Vagina (tissue), 2 donors: ENCODE measurements at places on chromosomes 13 and 19.

- DNase-seq: no peak
Measured at GRCh38 chr13:60260440-60260839, 96.7 kb upstream of the DIAPH3 start.

DNA sequence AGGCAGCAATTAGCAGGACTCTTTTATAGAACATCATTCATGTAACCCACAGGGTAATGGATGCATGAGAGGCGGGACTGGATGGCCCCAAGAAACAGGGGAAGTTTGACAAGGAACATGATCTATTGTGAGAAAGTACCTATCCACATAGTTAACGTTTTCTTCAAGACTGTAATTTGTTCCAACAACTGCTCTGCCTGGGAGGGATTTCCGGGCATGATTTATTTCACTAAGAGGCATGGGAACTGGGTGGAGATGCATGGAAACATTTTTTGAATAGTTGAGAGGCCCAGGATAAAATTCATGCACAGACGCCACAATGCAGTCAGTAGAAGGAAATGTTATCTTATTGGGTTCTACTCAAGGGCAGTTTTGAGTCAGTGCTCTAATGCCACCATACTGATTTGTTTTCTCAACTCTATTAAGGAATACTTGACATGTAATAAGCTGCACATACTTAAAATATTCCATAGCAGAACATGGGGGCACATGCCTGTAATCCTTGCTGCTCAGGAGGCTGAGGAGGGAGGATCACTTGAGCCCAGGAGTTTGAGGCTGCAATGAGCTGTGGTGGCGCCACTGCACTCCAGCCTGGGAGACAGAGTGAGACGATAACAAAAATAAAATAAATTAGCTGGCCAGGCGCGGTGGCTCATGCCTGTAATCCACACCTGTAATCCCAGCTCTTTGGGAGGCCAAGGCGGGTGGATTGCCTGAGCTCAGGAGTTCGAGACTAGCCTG, 9.9 kb upstream of the ATG4D start:
- DNase-seq: no peak

DNA sequence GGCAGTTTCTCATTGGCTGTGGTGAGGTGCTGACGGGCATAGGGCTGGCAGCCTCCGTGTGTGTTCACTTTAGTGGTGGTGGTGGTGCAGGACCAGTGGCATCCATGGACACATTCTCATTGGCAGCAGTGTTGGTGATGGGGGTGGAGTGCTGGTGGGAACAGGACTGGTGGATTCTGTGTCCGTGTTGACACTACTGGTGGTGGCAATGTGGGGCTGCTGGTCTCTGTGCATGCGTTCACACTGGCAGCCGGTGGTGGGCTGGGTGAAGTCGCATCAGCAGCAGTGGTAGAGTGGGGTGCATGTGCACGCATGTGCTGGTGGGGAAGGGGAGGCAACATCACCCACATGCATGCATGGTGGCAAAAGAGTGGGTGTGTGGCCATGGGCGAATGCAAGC, 1471.4 kb upstream of the PCDH20 start:
- DNase-seq: no peak

DNA sequence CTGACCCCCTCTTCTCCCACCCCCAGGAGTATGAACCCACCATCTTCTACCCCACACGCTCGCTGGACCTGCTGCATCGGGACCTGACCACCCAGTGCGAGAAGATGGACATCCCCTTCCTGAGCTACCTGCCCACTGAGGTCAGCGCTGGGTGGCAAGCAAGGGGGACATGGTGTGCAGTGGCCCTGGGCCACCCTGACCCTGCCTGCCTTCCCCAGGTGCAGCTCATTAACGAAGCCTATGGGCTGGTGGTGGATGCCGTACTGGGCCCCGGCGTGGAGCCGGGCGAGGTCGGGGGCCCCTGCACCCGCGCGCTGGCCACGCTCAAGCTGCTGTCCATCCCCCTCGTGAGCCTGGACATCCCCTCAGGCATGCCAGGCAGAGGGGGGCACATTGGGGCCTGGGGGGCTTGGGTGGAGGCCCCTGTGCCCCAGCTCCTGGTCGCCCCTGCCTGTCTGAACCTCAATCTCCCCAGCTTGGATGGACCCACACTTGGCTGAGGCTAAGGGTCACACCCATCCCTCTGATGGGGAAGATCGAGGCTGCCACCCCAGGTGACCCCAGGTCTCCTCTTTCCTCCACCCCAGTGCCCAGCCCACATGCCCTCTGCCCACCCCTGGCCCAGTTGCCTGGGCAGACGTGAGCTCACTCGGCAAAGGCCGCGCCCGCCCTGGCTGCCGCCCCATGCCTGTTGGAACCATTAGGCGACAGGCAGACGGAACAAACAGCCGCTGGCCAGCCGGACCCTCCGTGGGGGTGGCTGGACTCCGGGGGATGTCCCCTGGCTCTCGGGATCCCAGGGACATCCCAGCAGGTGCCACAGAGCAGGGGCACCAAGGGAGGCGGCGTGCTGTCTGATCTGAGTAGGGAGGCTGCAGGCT, 2.5 kb upstream of the CILP2 start:
- DNase-seq: no peak

- DNase-seq: no peak
Measured at GRCh38 chr13:52695856-52696255, 43.2 kb downstream of the SUGT1 start.

DNA sequence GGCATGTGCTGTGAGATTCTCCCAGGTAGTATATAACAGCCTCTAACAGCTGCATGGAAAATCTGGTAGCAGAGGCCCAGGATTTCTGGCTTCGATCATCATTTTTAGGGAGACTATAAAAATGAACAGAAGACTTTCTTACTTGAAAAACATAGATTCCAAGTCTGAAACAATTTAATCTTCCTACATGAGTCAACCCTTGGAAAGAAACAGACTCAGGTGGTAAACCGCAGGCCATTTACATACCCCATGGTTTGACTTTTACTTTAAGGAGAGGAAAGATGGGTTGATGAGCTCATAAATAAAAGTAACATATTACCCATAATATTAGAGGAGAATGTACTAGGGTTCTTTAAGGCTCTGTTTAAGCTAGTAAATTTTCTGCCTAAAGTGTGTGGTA, 121.6 kb downstream of the CYSLTR2 start:
- no peak for DNase-seq

GRCh38 chr13:45229172-45229571, 28.3 kb upstream of the KCTD4 start:
- no peak for DNase-seq

DNA sequence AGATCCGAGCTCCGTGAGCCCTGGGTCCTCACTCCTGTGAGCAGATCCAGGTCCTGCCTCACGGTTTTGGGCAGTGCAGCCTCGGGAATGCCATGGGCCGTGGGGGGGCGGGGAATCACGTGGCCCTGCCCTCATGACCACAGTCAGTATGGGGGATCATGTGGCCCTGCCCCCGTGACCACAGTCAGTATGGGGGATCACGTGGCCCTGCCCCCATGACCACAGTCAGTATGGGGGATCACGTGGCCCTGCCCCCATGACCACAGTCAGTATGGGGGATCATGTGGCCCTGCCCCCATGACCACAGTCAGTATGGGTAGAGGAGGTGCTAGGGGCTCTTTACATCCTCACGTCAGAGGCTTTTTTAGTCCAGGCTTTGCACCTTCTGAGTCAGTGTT, 64.3 kb upstream of the F7 start:
- no peak for DNase-seq

DNA sequence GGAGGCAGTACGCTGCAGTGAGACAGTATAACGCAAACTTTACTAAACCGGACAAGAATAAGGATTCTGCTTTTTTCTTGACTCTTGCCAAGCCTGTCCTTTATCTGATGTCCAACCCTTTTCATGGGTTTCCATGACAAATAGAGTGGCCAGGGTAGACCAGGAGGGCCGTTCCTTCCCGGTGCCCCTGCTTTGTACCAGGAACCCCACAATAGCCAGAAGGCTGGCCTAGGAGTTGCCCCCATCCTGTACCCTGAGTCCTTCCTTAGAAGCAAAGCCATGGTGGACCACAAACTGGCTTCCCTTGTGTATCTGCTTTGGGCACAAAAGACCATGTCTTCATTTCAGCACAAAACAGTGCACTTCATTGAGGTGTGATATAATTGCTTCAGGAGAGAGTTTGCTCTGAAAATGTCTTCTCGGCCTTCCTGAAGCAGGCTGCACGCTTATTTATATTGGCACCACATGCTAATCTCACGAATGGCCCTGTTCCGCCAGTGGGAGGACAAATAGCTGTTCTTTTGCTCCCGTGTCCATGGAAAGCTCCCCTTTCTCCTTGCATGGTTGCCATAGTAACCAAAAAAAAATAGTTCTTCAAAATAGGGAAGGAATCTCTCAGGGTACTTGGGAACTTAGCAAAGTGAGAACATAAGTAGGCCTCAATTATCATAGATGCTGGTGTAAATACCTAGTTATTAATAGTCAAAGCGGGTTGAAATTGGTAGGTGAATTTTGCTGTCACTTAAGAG, 222.1 kb downstream of the ZIC5 start:
- no peak for DNase-seq

GRCh38 chr19:52391135-52391534, 6.5 kb upstream of the ZNF528 start:
- no peak for DNase-seq

GRCh38 chr19:4717966-4718701, 5.5 kb downstream of the DPP9 start:
- no peak for DNase-seq

GRCh38 chr19:29662278-29662603, 3.0 kb upstream of the PLEKHF1 start:
- no peak for DNase-seq

- no peak for DNase-seq
Measured at GRCh38 chr13:50420718-50421472, 405.7 kb downstream of the KCNRG start.

- peak; percentile 82 for DNase-seq
Measured at GRCh38 chr13:111911754-111912452, 155.0 kb upstream of the SOX1 start.

GRCh38 chr13:59157181-59157580, 1006.5 kb downstream of the DIAPH3 start:
- no peak for DNase-seq

DNA sequence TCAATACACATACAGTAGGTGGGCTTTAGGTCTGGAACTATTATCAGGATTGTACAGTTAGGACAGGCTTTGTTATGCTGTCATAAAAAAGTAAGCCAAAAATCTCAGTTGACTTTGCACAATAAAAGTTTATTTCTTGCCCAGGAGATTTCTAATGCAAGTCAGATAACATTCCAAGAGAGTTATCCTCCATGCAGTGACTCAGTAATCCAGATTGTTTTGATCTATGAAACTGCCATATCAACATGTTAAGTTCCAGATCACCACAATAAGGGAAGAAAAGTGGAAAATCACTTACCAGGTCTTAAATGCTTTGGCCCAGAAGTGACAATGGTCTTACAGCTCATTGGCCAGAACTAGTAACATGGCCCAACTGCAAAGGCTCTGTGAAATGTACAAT, 636.2 kb upstream of the KLF12 start:
- DNase-seq: no peak

- no peak for DNase-seq
Measured at GRCh38 chr13:99733346-99733745, 232.1 kb downstream of the TM9SF2 start.

DNA sequence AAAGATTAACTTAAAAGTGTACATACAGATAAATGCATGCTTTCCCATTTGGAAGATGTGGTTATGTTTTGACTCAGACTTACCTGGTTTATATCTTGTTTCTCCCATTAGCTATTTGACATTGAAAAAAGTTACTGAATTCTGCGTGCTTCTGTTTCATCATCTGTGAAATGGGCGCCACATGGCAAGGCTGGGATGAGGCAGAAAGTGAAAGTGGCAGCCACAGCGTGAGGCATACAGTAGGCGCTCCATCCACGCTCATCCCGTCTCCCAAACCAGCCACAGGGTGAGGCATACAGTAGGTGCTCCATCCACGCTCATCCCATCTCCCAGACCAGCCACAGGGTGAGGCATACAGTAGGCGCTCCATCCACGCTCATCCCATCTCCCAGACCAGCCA, 14.0 kb upstream of the TMEM255B start:
- no peak for DNase-seq

GRCh38 chr19:4284176-4284958, 5.3 kb downstream of the SHD start:
- DNase-seq: no peak

DNA sequence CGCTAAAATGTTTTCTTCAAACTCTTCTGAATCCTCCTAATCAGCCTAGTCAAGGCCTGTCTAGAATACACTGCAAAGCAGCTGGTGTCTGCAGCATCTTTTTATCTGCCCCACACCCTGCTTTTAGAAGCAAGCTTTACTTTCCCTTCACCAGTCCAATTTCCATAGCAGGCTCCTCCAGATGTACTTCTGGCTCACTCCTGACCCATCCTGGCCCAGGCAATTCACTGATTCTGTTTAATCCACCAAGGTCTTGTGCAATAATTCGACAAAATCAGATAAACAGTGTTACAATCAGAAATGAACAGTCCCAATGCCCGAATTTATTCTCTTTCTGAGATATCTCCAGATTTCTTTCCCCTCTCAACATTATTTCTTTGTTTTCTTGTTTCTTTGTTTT, 415.2 kb upstream of the SGCG start:
- no peak for DNase-seq

- DNase-seq: no peak
Measured at GRCh38 chr19:1237754-1238368, at the start of gene CBARP. CBARP (minus strand) TSS chr19:1238005; CDS start chr19:1236100, 1,905 bp downstream.

- DNase-seq: no peak
Measured at GRCh38 chr19:35023428-35023827, 6.8 kb upstream of the SCN1B start.

DNA sequence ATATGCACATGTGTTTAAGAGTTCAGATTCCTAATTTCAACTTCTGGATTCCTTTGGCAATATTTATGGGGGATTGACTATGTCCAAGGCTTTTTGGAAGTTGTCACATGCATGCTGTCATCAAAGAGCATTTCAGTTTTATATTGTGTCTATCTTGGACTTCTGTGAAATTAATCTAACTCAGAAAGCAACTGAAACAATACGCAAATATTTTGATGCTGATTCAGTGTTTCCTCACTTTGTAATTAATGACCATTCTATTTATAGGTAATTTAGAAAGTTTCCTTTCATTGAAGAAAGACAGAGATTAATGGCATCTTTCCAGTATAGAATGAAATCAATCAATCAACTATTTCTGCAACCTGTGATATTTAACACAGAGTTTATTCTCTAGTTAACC, 550.1 kb downstream of the PCDH9 start:
- DNase-seq: no peak

- DNase-seq: no peak
Measured at GRCh38 chr19:46718157-46718933, 1.4 kb upstream of the PRKD2 start.

DNA sequence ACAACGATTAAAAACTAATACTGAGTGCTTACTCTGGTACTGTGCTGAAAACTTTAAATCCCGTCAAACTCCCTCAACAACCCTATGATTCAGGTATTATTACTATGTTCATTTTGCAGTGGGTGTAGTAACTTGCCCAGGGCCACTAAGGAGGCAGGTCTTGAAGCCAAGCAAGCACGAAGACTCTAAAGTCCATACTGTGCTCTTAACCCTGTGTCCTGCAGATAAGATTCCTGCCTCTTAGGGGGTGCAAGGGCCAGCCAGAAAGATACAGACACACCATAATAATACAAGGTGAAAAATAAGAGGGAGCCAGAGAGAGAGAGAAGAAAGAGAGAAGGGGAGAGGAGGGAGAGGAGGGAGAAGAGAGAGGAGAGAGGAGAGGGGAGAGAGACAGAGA, 95.5 kb downstream of the CDADC1 start:
- no peak for DNase-seq

GRCh38 chr19:56683116-56683515, 11.6 kb upstream of the ZNF835 start:
- DNase-seq: no peak

- no peak for DNase-seq
Measured at GRCh38 chr13:94583926-94584325, 12.0 kb downstream of the TGDS start.
